Activated T-helper 1 cell treated with Interleukin-2 at 50 U/mL for 16 hours (primary cell): ENCODE measurements at places on chromosomes 2 and 18.

- DNase-seq: no peak
Observed at GRCh38 chr2:157657101-157657500, 28.4 kb upstream of the ACVR1C start.

DNA sequence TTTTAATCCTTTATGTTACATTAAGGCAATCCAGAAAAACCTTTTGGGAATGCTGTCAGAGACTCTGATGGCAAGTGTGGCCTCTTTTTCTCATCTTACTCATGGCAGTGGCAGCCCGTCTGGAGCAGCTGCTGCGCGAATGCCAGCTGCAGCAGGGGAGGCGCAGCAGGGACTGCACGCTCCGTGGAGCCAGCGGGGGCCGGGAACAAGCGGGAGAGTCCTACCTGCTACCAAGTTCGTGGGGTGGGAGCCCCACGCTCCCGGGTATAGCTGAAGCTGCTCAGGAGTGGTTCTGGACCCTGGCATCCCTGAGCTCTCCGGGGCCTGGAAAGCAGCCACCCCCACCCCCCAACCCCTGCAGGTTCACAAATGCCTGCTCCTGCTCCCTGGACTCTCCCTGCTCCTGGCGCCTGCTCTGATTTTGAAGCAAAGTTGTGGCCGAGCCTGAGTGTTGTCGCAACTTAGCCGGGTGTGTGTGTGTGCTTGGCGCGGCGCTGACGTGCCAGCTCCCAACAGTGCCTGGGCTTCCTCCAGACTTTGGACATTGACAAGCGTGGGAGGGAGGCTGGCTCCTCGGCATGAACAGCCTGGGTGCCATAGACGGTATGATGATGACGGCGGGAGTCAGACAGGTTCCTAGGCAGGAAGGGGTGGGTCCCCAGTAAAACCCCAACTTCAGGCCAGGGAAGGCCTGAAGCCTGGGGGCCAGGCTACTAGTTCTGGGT, 21.7 kb downstream of the TMX3 start:
- no peak for DNase-seq

DNA sequence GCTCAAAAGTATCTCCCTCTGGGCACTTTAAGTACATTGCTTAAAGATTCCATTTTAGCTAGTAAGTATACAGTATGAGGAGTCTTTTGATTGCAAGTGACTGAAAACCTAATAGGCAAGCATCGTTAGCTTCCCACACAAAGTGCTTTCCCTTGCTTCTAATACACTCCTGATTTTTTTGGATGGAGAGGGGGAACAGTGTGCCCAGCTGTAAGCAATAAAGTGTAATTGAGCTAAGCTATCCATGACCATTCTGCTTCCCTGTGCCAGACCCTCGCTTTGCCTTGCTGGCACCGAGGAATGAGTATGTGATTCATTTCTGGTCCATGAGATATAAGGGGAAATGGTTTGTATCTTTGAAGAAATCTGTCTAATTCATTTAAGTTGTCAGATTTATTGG, 3.8 kb upstream of the ZNF24 start:
- DNase-seq: no peak

DNA sequence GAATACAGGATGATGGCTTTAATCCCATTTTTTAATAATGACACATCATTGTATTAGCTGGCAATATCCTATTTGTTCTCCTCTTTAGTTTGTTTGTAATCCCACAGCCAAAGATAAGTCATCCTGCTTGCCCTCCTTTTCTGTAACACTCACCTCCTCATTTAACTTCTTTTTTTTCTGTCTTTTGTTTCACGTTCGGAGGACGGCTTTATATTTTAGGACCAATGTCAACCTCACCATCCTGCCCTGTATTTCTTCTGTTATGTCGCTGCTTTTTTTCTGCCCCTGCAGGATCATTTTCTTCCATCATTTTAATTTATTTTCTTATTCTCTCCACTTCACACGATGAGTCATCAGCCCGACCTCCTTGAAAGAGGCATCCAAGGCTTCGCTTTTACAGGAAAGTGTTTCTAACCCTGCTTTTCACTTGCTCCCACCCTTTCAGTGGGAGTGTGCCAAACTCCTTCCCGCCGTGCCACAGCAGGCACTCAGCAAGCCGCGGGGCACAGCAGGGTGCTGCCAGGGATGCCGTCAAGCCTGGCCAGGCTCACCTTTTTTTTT, 11.4 kb downstream of the RAB31 start:
- no peak for DNase-seq

DNA sequence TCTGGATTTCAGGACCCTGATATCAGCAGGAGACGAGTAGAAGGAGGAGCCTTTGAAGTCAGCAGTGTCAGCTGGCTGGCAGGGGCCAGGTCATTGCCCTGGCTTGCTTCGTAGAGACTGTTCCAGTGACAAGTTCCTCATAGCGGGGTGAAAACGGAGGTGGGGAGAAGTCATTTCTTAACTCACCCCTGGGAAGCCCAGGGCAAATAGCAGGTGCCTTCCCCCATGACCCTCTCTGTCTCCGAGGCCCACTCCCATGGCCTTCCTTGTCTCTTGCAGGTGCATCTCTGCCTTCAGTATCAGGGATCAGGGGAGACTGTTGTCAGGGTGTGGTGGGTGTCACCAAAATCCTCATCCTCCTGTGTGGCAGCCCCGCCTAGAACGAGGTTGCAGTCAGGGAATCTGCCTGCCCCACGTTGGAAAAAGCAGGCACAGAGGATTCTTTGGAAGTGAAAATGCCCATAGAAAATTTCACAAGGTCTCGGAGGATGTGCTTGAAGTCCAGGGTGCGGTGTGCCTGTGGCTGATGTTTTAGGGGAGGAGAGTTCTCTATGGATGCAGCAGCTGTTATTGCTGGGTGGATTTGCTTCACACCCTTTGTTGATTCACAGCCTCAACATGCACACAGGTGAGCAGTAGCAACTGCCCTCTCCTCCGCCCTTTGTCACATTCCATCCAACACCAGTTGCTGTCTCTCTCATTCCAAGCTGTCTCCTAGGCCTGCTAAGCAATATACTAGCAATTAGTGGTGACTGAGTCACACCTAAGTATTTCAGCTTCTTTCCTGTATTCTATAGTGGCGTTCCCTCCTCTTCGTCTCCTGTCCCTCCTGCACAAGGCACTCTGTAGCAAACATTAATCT, 142.6 kb upstream of the FHL2 start:
- no peak for DNase-seq

- DNase-seq: no peak
Observed at GRCh38 chr18:54871231-54871630, 43.0 kb downstream of the RAB27B start.

- no peak for DNase-seq
Observed at GRCh38 chr2:83251321-83251872, 1207.7 kb downstream of the SUCLG1 start.

GRCh38 chr18:79326413-79327198, 69.1 kb upstream of the NFATC1 start:
- DNase-seq: no peak
